ENCODE measurements at places on chromosomes 11 and 22. TPM values are rescaled to one million over a fixed set of nuclear protein-coding genes. Genes with fewer than 3 reads are reported as not detected.

The ACR gene
- 0.77 TPM for total RNA-seq

The MIF gene
- total RNA-seq, result 621 TPM

The HINFP gene
- 31.9 TPM for total RNA-seq

The GPHA2 gene
- not detected for total RNA-seq

The CNIH2 gene
- total RNA-seq, result 0.58 TPM

The BTBD18 gene
- total RNA-seq, result not detected

The DERL3 gene
- 9.1 TPM for total RNA-seq

The TESMIN gene
- 14.3 TPM for total RNA-seq

The SULT4A1 gene
- 0.82 TPM for total RNA-seq

The MEN1 gene
- total RNA-seq, result 21.1 TPM

The ARRB1 gene
- total RNA-seq, result 70.3 TPM

The MS4A12 gene
- total RNA-seq, result 46.5 TPM

The HBG2 gene
- 14.9 TPM for total RNA-seq

The CNTN5 gene
- not detected for total RNA-seq
